ENCODE measurements at places on chromosomes 5 and 9. TPM values are rescaled to one million over a fixed set of nuclear protein-coding genes. Genes with fewer than 3 reads are reported as not detected.
A peak's percentile ranks its signal among the peaks of the same experiment; 100 is the strongest.

DNA sequence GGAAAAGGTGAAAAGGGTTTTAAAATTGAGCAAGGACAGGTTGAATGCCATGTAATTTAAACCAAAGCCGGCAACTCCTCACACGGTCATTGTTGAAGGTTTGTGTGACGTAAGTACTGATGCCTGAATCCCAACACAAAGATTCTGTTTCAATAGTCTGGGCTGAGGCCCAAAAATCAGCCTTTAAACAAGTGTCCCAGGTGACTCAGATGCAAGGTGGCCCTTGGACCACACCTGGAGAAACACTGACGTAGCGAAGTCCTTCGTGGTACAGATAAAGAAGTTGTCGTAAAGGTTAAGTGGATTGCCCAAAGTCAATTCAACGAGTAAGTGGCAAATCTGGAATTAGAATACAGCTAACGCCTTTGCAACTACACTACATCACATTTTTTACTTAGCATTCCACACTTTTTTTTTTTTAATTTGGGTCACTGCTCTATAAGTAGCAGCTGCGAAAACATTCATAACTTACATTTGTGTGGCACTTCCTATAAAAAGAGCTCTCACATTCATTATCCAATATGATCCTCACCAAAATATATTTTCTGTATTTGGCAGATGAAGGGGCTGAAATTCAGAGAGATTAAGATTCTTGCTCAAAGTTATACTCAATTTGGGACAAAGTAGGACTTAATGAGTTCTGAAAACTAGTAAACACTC, 111.3 kb downstream of the LPAR1 start:
- DNase-seq = no peak

DNA sequence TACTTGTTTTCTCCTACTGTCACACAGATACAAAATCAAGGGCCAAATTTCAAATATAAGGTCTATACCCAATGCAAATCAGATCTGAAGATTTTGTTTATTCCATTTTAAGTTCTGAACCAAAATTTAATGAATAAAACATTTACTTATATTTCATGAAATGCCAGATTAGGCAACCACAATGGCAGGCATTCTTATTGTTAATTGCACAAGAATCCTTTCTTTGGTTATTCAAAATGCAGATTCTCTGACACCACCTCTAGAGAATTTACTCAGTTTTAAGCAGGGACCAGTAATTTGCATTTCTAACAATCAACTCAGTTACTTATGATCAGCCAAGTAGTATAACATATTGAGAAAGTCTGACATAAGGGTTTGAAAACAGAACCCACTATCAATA, 972.4 kb upstream of the ACO1 start:
- no peak for DNase-seq

DNA sequence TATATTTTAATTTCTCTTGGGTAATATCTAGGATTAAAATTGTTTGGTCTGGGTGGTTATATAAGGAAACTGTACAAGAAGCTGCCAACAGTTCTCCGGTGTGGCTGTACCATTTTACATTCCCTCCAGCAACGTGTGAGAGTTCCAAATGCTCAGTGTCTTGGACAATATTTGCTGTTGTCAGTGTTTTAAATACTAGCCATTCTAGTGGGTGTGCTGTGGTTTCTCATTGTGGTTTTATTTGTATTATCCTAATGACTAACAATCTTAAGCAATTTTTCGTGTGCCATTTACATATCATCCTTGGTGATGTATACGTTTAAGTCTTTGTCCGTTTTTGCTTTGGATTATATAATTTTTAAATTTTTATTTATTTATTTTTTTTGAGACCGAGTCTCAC, 34.0 kb downstream of the TNFSF15 start:
- no peak for DNase-seq

DNA sequence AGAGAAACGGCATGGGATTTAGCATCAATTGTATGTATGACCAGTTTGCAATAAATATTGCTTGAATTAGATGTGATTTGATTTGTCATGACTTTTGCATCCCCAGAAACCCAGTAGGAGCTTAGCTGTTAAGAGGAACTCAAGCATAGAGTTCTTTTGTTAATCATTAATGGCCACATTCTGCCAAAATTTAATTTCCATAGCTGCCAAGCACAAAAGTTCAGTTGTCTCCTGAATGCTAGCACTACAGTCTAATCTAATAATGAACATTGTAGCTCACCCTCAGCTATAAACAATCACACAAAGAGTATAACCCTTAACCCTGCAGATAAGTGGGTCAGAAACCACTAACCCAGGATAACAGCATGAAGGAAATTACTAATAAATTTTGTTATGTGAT, 169.8 kb upstream of the GRAMD2B start:
- DNase-seq = peak; percentile 38

- no peak for DNase-seq
Measured at GRCh38 chr5:41503310-41503709, 7.1 kb downstream of the PLCXD3 start.

DNA sequence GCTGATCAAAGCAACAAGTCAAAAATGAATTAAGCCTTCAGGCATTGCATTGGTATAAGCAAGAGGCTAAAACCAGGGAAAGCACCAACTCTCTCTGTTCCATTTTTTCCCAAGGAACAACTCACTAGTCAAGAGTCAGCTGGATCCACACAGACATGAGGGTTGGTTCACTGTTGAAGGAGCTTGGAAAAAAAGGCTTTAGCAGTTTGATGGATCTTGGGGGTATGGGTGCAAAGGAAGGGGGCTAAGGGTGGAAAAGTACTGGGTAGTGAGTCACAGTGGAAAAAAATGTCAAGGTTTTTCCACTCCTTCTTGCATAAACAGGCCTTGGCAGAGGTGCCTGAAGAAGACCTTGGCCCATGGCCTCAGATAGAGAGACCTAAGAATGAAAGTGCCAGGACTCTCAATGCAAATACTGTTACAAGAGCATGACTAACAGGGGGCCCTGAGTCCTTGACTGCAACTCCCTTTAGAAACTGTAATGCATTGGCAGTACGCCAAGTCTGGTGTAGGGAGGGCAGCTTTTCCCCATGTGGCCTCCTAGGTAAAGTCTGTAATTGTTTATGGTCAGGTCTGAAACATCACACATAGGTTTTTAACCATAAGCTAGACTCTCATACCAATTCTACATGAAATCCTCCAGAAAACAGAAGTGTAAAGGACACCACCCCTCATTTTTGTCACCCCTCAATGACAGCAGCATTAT, 23.7 kb downstream of the ACTL7A start:
- DNase-seq = peak; percentile 0

DNA sequence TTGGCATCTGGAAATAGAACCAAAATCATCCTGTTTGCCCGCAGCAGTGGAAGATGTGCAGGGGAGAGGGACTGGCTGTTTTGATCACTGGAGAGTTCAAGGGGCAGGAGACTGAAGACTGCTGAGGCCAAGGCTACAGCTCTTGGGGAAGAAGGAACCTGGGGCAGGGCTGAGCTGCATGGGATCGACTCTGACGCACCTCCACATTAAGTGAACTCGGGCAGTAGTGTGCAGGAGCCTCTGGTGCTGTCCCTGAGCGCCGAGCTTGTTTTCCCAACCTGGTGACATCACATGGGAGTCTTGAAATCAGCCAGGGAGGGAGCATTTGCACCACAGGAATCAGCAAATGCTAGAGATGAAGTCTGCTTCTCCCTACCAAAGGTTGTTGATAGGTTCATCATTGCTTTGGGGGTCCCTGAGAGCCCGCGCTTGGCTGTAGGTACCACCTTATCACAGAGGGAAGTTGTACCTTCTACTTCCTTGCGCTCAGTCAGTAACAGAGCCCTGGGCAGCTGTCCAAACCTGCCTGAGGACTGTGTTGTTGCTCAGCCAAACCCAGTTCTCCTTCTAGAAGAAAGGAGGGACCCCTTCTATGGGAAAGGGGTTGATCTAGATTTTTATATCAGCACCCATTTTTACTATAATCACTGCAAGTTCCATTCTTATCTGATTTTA, 52.3 kb upstream of the CTSL start:
- DNase-seq = no peak

DNA sequence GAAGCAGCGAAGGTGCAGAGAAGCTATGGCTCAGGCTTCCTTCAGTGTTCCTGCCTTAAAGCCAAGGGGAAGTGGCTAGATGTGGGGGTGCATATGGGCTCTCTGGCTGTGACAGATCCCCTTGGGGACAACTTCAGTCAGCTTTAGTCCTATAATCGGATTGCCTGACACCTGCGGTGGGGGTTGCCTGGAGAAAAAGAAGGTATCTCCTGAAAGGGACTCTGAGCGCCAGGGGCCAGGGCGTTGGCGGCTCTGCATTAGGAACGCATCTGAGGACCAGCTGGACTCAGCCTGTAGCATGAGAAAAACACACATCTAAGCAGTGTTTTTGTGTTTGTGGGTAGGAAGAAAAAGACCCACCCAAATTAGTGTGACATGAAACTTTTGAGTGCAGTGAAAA, 84.3 kb upstream of the OTULINL start:
- no peak for DNase-seq

GRCh38 chr5:176906126-176906525, 7.0 kb upstream of the HK3 start:
- DNase-seq = no peak

DNA sequence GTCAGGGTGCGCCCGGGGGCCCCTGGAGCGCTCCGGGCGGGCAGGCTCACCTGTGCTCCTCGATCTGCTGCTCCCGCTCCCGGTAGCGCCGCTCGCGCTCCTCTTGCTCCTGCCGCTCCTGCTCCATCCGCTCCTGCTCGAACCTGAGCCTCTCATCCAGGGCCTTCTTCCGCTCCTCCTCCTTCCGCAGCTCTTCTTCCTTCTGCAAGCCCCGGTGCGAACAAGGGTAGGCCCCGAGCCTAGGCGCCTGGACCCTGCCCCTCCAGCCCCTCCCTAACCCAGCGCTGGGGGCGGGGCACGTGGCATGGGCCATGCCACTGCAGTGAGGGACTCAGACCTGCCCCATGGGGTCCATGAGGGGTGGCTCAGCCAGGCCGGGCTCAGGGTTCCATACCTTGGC, 6.6 kb downstream of the DBN1 start:
- no peak for DNase-seq

DNA sequence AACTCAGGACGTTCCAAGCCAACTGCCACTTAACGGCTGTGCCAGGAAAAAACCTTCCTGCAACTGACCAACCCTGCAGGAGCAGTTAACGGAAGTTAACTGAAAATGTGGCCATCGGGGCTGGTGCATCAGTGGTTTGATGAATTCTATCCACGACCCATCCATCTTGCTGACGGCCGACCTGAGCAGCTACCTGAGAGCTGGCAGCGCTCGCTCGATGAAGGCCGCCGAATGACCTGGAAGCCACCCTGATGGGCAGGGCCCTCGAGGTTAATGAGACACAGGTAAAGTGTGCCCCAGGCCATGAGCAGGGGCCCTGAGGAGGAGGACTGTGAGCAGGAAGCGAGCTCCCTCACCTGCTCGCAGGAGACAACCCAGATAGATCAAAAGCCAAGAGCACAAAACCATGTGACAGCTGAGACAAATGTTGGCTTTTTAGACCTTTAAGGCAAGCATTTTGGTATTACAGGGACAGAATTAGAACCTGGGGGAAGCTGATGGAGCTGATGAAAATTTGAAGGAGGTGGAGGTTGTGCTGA, 35.3 kb upstream of the FLT4 start:
- no peak for DNase-seq

DNA sequence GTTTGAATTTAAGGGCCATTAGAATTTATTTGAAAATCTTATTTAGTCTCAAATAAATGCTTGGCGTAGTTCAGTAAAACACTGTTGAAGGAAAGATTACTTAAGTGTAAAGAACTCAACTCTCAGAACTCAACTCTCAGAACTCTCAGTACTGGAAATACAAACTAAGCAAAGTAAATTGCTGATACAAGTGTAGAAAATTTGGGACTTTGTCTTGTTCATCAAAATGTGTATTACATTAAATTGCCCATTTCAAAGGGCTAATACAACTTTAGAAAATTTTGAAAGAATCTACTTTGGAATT, 99.4 kb downstream of the CSNK1G3 start:
- DNase-seq = no peak

GRCh38 chr5:35058374-35058788, 10.6 kb upstream of the AGXT2 start:
- DNase-seq = no peak

DNA sequence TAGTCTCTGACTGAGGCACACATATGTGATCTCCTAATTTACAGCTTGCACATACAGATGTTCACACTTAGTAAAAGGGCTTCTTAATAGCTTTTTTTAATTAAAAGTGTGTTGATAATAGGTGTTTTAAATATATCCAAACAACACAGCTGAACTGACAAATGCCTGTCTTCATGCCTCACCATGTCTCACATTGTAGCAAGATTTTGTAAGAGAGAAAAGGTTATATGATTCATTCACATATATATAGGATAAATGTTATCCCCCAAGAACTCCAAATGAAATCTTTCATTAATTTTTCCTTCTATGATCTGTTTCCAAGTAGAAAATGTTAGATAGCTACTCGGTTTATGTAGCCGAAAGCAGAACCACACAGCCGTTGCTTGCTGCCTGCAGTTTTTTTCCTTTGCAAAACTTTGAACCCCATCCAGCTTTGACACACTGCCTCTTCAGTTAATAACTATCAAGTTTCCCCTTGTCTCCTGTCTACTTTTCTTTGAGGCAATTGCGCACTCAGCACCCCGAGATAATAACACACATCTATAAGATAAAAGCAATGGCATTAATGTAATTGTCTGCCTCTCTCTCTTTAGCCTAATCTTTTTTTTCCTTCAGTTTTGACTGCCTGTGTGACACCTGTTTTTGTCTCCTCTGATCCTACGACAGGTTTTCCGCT, 299.2 kb downstream of the BNC2 start:
- no peak for DNase-seq

DNA sequence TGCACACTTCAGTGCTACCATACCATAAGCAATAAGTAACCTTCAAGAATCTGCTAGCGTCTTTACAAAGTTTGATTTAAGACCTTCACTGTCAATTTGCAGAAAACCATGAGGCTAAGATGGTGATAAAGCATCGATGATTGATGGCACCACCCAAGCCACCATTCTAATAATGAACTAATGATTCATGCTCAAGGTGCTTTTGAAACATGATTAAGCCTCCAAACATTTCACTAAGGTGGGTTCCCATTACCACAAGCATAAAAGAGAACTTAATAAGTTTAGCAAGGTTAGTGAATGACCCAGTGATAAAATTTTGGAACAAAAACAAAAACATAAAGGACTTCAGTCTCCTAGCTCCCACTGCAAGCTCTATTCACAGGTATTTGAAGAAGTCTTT, 214.7 kb downstream of the FBXL17 start:
- DNase-seq = no peak

The BNIP1 gene
- polyA plus RNA-seq = 18.6 TPM

The TCOF1 gene
- polyA plus RNA-seq = 34.0 TPM

The C5orf34 gene
- 4.2 TPM for polyA plus RNA-seq

The SYNPO gene
- 85.2 TPM for polyA plus RNA-seq

The UBAP2 gene
- 37.7 TPM for polyA plus RNA-seq

The IL3 gene
- polyA plus RNA-seq = not detected

The TAL2 gene
- polyA plus RNA-seq = 2.7 TPM
